Type B pancreatic cell (in vitro differentiated cells): ENCODE measurements at places on chromosomes 5 and 9.

DNA sequence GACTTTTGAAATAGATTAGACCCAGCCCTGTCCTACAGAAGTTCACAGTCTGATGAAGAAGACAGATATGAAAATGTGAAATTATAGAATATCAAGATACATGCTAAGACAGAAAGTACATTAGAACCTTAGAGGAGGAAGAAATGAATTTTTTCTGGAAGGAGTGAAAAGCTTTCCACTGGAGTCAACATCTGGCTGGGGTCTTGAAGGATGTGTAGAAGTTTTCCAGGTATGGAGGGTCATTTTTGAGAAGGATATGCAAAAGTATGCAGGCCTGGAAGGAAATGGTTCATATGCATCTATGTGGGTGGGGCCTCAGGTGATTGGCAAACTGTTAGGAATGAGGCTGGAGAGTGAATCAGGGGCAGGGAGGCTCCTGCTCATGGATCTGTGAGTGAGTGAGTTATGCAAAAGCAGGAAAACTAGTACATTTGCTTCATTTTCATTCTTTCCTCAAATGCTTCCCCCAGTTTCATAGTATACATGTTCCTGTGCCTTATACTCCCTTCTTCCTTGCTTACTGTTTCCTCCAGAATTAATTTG, 142.3 kb downstream of the GRIA1 start:
- no peak for DNase-seq

GRCh38 chr9:111094433-111094924, 56.2 kb upstream of the LPAR1 start:
- DNase-seq: no peak

- no peak for DNase-seq
Observed at GRCh38 chr5:81209869-81210493, 23.1 kb upstream of the CKMT2 start.

GRCh38 chr5:116303340-116303739, 218.5 kb downstream of the COMMD10 start:
- no peak for DNase-seq

GRCh38 chr5:28310696-28311095, 1272.3 kb upstream of the CDH9 start:
- DNase-seq: no peak

- no peak for DNase-seq
Observed at GRCh38 chr5:73180566-73180965, 7.6 kb downstream of the TMEM174 start.

DNA sequence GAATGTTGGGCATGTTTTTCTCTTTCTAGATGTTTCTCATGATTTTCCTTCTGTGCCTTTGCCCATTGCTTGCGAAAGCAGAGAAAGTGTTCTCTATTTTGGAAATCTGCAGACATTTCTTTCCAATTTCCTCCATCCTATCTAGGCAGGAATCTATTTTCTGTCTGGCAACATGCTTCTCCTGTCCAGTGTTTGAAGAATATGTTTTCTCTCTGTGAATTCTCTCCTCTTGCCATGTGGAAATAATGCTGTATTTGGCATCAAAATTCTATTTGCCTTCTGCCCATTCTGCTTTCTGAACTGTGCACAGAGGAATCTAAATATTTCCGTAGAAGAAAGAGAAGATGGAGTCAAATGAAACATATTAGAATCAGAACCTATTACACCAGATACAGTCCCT, 833.3 kb downstream of the CDH9 start:
- DNase-seq: no peak

GRCh38 chr5:92455011-92455410, 1071.9 kb upstream of the ARRDC3 start:
- DNase-seq: no peak

DNA sequence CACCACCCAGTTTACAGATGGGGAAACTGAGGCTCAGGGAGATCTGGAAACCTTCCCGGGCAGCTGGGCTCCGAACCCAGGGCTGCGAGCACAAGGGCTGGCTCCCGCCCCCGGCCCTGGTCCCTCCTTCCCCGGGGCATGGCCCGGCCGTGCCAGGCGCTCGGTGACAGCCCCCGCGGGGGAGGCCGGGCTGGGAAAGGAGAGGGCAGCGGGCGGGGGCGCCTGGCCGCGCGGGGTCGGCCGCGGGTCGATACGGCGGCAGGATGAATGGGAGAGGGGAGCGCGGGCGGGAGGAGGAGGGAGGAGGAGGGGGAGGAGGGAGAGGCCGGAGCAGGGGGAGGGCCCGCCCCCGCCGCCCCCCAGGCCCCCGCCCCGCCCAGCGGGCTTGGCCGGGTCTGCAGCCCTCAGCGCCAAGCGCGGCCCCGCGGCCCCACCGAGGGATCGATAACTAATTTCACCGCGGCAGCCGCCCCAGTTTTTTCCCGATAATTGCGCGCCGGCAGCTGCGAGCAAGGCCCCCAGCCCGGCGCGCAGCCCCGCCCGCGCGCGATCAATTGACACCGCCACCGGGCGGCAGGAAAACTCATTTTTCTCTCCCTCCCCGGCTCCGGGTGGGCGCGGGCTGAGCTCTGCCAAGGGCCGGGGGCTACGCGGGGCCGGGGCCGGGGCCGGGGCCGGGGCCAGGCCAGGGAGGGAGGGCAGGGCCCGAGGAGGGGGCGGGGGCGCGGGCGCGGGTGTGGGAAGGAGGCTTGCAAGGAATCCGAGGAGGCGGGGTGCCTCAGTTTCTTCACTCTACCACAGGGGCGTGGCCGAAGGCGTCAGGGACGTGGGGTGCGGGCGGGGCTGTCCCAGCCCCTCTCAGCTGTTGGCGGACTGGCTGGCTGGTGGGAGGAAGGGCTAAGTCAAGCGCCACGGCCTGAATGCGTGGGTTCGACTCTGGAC, 52.1 kb downstream of the C9orf50 start:
- peak; percentile 82 for DNase-seq

- DNase-seq: peak; percentile 87
Observed at GRCh38 chr5:134527156-134527960, 1.9 kb downstream of the JADE2 start.

DNA sequence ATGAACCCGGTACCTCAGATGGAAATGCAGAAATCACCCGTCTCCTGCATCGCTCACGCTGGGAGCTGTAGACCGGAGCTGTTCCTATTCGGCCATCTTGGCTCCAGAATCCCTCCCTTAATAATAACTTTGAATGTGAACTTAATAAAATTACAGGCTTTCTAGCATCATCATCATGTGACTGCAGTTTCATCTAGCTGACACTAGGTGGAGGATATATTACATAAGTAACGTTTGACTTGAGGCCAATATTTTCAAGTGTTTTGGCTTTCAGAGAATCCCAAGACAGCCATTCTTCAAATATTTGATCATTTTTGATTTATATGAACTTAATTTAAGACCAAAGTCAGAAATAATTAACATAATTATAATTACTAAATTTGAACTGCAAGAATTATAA, 474.9 kb upstream of the CDH10 start:
- DNase-seq: no peak

GRCh38 chr9:110160685-110161084, 47.3 kb downstream of the C9orf152 start:
- DNase-seq: no peak
